ENCODE measurements at places on chromosomes 12 and 14.

GRCh38 chr14:58712357-58712756 is 74.6 kb downstream of the DACT1 start:
- DNase-seq, result peak; percentile 37

GRCh38 chr12:96571101-96571862 is 81.9 kb downstream of the CFAP54 start:
- DNase-seq, result peak; percentile 7

GRCh38 chr14:91373591-91374254 is 43.9 kb downstream of the CCDC88C start:
- no peak for DNase-seq

DNA sequence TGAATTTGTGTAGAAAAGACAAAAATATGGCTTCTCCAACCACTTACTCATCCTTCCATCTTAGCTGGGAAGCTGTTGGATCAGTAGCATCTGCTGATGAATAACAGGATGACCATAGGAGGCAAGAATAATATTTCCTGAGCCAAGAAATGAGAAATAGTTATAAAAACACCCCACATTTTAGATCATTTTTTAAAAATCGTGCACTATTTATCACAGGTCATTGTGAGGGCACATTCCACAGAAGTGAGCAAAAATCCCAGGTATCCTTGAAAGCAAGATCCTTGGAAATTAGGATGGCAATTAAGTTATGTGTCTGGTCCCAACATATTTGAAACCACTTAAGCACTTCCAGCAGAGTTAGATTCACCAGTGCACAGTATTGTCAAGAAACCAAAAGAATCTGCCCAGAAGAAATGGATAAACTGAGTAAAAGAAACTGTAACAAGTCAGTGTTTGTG is 8.4 kb downstream of the FAR2 start:
- peak; percentile 73 for DNase-seq

GRCh38 chr12:21165048-21165447 is 34.1 kb downstream of the SLCO1B1 start:
- DNase-seq, result no peak

DNA sequence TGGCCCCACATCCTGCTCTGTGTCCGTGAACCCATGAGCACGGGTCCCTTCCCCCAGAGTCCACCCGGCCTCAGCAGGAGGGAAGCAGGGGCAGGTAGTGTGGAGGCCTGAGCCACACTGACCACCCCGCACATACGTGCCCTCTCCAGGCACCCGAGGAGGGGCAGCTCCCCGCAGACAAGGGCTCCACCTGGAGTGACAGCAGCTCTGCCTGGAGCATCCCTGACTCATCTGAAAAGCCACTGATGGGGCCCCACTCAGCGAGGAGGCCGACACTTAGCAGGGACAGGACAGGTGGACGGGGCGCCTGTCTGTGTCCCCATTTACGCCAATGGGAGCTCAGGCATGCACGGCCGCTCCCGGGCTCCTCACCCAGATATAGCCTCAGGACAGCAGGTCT is 237.6 kb upstream of the SFSWAP start:
- no peak for DNase-seq

GRCh38 chr14:21614240-21614639 is 20.5 kb downstream of the OR10G2 start:
- DNase-seq, result no peak

DNA sequence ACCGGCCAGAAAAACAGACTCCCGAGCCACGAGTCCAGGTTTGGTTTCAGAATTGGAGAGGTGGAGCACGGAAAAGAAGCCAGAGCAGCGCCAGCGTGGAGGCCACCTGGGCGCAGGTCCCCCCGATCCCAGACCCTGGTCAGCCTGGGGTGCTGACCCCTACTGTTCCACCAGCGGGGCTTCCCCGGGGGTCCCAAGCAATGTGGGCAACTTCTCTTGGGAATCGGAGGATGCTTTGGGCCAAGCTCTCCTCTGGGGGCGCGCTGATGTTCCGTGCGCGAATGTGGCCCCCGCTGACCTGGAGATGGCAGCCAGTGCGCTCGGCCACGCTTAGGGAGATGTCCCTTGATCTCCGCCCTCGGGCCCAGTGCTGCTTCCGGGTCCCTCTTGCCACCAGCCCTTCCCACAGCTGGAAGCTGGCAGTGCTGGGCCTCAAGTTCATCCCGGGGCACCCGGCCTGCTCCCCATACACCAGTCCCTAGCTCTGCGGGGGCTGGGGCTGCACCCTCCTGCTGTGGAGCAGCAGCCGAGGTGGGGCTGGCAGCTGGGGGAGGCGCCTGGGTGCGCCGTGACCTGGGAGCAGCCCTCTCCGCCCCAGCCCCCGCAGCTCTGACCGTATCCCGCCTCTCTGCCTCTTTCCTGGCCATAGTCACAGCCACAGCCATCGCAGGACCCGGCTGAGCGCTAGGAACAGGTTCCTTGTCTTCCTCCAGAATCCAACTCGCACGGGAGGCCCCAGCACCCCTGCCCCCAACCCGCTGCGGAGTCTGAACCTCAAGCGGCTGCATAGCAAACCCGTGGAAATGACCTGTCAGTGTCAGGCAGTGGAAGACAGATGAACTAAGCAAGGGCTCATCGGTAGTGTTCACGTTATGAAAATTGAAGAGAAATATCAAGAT is 91.2 kb downstream of the RCOR1 start:
- DNase-seq, result no peak

DNA sequence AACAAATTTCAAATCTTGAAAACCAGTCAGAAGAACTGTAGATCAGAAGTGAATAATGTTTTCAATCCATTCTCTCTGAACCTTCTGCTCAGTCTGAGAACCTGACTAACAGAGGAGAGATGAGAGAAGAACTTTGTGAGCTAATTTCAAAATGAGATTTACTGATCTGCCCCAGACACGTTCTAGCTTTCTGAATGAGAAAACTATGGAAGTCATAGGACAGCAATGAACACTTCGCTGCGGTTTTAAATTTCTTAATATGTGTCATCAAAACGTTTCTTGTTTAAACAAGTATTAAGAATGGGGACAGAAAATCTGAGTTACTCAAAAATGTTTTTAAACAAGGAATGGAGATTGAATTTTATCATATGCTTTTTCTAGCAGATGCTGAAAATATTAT is 66.6 kb upstream of the FAR2 start:
- no peak for DNase-seq

DNA sequence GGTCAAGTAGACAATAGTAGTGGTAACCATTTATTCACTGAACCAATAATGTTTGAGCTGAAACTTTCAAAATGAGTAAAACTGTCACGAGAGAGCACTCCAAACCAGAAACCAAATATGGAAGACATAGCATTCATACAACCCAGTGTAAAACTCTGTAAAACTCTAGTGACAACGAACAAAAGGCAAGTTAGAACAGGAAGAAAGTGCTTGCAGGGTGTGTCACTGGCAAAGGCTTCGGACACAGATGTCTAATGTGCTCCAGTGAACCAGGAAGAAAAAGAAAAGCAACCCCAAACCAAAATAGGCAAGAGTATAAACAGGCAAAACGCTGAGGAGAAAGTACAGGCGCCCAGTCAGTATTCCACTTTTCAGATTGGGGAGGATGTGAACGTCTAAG is 79.3 kb upstream of the FZD10 start:
- DNase-seq, result no peak

DNA sequence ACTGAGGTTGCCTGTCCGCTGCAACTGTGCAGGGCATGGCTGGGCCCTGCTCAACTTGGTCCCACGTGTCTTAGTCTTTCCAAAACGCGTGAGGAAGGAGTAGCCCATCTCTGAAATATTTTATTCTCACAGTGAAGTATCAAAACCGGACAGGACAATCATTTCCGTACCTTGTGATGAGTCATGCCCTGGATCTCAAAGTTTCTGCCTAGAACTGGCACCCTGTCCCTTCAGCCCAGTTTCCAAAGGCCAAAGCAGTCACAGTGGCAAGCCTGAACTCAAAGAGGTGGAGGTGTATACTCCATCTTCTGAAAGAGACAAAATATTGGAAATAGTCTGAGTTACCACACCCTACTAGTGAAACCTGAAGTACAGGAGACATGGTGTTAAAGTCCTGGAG is 28.5 kb upstream of the SRGAP1 start:
- DNase-seq, result no peak

- DNase-seq, result no peak
These were observed 706.9 kb upstream of the STXBP6 start for GRCh38 chr14:25756876-25757275.

- DNase-seq, result peak; percentile 97
These were observed 47.7 kb upstream of the MAP3K9 start for GRCh38 chr14:70856851-70857495.

DNA sequence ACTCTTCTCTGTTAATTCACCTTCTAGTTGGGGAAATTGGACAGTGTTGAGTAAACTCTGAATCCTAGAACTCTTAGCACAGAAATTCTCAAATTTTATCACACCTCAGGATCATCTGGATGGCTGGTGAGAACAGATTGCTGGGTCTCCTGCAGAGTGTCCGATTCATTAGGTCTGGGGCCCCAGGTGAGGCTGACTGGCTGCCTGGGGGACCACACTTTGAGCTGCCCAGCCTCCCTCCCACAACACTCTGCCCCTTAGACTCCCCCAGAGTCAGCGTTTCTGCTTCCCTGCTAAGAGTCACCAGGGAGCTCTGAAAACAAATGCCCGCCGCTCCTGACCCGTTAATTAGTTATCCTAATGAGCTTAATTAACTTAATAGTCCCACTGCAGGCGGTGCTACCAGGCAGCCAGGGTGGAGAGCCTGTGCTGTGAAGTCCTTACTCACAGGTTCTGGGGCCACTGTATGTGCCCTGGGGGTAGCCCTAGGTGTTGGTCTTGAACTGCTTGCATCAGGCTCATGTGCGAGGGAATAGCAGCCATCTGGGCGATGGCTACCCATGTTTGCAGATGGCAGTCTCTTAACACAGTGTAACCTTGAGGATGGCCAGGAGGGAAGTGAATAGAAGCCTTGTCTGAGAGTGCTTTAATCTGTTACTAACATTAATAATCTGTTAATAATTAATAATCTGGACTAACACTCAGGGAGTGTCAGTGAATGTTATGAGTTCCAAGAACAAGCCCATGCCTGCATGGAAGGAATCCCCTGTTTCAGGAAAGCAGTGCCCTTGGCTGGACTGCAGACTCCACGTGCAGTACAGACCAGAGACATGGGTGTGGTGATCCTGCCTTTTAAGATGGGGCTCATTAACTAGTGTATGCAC is 35.6 kb downstream of the AACS start:
- no peak for DNase-seq

- peak; percentile 12 for DNase-seq
These were observed 14.6 kb downstream of the GNS start for GRCh38 chr12:64744422-64745258.

GRCh38 chr12:1277905-1278304 is 286.9 kb downstream of the ERC1 start:
- DNase-seq, result no peak

DNA sequence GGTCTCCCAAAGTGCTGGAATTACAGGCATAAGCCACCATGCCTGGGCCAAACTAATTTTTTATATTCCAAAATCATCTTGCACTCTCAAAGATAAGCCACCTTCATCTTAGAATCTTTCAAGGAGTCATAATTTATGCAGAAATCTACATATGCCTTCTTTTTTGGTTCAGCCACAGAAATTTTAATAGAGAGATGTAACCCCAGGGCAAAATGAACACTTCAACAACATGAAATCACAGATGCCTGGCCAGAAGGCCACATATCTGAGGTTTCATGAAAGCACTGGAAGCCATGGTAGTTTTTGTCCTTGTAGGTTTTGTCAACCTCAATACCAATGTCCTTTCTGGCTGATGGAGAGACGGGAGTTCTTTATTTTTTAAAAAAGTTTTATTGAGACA is 9.8 kb downstream of the SUPT16H start:
- no peak for DNase-seq

DNA sequence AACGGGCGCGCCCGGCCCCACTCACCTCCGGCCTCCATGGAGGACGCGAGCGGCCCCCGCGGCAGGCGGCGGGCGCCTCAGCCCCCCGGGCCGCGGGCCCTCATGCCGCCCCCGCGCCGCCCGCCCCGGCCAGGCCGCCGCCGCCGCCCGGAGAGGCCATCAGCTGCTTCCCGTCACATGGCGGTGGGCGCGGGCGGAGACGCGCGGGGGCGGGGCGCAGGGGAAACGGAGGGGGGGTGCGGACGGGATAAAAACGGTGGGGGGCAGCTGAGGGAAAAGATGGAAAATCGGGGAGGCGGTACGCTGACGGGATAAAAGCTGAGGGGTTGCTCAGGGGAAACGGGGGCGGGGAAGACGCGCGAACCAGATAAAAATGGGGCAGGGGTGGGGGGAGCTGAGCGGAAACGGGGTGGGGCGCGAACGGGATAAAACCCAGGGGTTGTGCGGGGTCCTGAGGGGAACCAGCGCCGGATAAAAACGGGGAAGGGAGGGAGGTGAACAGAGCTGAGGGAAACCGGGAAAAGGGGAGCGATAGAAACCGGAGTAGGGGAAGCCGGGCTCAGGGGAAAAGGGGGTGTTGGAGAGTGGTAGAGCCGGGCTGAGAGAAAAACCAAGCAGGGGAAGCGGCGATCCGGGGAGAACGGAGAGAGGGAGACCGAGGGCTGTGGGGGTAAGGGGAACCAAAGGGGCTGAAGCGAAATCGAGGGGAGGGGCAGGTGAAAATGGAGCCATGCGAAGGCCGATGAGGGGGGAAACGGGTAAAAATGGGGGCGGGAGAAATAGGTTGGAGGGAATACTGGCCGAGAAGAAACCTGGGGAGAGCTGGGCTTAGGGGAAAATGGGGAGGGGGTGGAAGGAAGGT is at the start of gene WSB2:
WSB2 (minus strand) TSS at position 169 of the 862 bp plus-strand sequence; CDS start at position 38, 131 bp downstream.
- peak; percentile 67 for DNase-seq

- DNase-seq, result no peak
These were observed 575.5 kb downstream of the PRKD1 start for GRCh38 chr14:29351996-29352705.

DNA sequence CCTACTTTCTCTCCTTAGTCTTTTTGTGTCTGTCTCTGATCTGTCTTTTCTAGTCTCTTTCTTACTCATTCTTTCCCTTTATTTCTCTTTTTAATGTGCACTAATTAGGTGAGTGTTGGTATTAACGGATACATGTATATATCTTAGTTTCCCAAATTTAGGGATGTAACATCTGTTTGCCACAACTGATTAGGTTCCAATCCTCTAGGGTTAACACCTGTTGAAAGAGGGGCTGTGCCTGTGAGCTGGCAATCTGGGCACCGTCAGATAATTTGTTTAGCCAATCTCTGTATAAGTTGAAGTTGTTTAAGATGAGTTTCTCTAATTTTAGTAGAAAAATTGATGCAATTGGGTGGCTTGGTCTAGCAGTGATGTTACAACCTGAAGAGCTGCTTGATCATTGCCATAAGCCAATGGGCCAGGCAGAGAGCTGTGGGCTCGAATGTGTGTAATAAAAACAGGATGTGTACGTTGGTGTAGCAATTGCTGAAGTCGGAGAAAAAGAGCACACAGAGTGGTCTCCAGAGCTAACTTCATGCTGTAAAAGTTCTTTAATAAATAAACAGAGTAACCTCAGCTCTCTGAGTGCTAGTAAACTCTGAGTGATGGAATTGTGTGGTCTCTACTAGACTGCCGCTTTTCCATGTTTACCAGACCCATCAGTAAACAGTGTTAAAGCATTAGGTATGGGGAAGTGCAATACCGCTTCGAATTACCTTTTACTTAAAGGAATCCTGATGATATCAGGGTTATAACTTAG is 18.3 kb upstream of the LYZ start:
- no peak for DNase-seq
